Osteocyte (in vitro differentiated cells): ENCODE measurements at places on chromosomes 13 and 19. TPM values are rescaled to one million over a fixed set of nuclear protein-coding genes. Genes with fewer than 3 reads are reported as not detected.

DNA sequence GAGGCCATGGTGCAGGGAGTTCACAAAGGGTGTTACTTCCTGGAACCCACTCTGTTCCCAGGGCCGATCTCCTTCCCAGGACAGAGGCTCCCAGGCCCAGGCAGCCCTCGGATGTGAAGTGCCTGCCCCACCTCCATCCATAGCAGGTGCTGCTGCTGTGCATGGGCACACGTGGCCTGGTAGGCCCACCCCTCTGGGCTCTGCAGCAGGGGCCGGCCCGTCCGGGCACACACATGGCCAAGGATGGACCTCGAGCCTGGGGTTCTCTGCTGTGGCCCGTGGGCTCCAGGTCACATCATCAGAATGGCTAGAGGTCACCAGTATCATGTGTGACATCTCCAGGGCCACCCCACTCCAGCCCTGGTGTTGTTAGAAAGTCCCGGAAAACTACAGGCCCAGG is 71.8 kb downstream of the GADD45B start:
- no peak for DNase-seq
- H3K4me1 ChIP-seq: peaks cover 53% of the 10 kb centered on the region
- H3K27me3 ChIP-seq: no peaks in the 10 kb centered on the region
- H3K27ac ChIP-seq: no peak overlapping the region

Gene FOSB
- total RNA-seq: 93.8 and 176 TPM in 2 replicates

Gene GRIK5
- 0.38 and 0.55 TPM in 2 replicates for total RNA-seq

Gene DCT
- not detected in 2 replicates for total RNA-seq

GRCh38 chr13:85503797-85504196 is 295.4 kb downstream of the SLITRK6 start:
- no peak overlapping the region for H3K4me3 ChIP-seq
- peaks cover 9% of the 10 kb centered on the region for H3K4me1 ChIP-seq
- H3K27me3 ChIP-seq: no peaks in the 10 kb centered on the region
- no peaks in the 10 kb centered on the region for H3K36me3 ChIP-seq

Gene DMKN
- total RNA-seq: not detected in 2 replicates

Gene P2RY11
- total RNA-seq: 11.8 and 15.7 TPM in 2 replicates

GRCh38 chr19:1655131-1655981 is 2.9 kb upstream of the TCF3 start:
- no peak overlapping the region for H3K27ac ChIP-seq
- peaks cover 18% of the 10 kb centered on the region for H3K4me1 ChIP-seq
- no peak overlapping the region for H3K4me3 ChIP-seq
- DNase-seq: no peak
- H3K36me3 ChIP-seq: no peaks in the 10 kb centered on the region
- H3K27me3 ChIP-seq: no peaks in the 10 kb centered on the region

- peak overlapping the region; percentile 73 for H3K27ac ChIP-seq
- peaks cover 13% of the 10 kb centered on the region for H3K4me1 ChIP-seq
- peaks cover 6% of the 10 kb centered on the region for H3K36me3 ChIP-seq
- H3K27me3 ChIP-seq: no peaks in the 10 kb centered on the region
- H3K4me3 ChIP-seq: no peak overlapping the region
These were observed 259.5 kb downstream of the NHLRC3 start for GRCh38 chr13:39297664-39298171.

DNA sequence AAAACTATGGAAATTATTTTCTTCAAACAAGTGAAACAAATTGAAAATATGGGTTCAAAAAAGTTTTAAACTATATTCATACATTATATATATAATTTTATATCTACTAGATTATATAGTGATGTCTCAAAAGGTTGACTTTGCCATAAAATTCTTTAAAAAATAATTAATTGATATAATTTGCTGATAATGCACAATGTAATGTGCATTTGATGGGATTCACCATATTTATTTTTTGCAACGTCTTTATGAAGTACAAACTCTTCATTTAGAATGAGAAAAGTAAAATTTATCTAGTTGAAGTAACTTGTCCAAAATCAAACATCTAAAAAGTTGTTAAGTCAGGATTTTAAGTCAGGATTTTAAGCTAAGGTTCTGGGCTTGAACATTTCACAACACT is 1954.5 kb upstream of the PCDH20 start:
- H3K27ac ChIP-seq: no peak overlapping the region
- DNase-seq: no peak
- H3K4me1 ChIP-seq: no peaks in the 10 kb centered on the region

Gene SLC15A1
- total RNA-seq: 0.11 TPM in 1 of 2 replicates, not detected in the other

Gene NDFIP2
- total RNA-seq: 30.0 and 30.6 TPM in 2 replicates

Gene ZNF285
- total RNA-seq: 5.3 and 6.8 TPM in 2 replicates

- no peak overlapping the region for H3K4me3 ChIP-seq
- H3K36me3 ChIP-seq: peaks cover 69% of the 10 kb centered on the region
- no peak overlapping the region for H3K27ac ChIP-seq
These were observed 36.2 kb downstream of the CLDN10 start for GRCh38 chr13:95588721-95589120.

DNA sequence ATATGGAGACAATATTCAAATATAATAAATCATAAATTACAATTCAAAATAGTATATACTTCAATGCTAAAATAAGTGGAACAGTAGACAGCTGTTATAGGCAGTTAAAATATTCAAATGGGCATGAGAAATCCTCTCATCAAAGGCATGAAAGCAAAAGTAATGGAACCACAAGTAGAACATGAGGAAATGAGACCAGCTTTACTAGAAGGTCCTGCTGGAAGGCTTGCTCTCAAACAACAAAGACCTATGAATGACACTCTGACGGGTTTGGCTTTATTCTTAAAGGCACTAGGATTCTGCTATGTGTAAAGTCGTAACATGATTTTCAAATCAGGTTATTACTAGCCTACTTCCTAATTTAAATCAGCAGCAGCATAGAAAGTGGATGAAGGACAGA is 148.1 kb downstream of the VWA8 start:
- no peak for DNase-seq
- no peaks in the 10 kb centered on the region for H3K27me3 ChIP-seq
- H3K4me1 ChIP-seq: peaks cover 8% of the 10 kb centered on the region
- H3K36me3 ChIP-seq: peaks cover 39% of the 10 kb centered on the region
- H3K4me3 ChIP-seq: no peak overlapping the region
- no peak overlapping the region for H3K27ac ChIP-seq

- H3K36me3 ChIP-seq: no peaks in the 10 kb centered on the region
- H3K4me3 ChIP-seq: no peak overlapping the region
- H3K4me1 ChIP-seq: no peaks in the 10 kb centered on the region
- no peaks in the 10 kb centered on the region for H3K27me3 ChIP-seq
- DNase-seq: no peak
- no peak overlapping the region for H3K27ac ChIP-seq
These were observed 369.7 kb upstream of the TSHZ3 start for GRCh38 chr19:31718898-31719297.

Gene SLC7A10
- not detected in 2 replicates for total RNA-seq

DNA sequence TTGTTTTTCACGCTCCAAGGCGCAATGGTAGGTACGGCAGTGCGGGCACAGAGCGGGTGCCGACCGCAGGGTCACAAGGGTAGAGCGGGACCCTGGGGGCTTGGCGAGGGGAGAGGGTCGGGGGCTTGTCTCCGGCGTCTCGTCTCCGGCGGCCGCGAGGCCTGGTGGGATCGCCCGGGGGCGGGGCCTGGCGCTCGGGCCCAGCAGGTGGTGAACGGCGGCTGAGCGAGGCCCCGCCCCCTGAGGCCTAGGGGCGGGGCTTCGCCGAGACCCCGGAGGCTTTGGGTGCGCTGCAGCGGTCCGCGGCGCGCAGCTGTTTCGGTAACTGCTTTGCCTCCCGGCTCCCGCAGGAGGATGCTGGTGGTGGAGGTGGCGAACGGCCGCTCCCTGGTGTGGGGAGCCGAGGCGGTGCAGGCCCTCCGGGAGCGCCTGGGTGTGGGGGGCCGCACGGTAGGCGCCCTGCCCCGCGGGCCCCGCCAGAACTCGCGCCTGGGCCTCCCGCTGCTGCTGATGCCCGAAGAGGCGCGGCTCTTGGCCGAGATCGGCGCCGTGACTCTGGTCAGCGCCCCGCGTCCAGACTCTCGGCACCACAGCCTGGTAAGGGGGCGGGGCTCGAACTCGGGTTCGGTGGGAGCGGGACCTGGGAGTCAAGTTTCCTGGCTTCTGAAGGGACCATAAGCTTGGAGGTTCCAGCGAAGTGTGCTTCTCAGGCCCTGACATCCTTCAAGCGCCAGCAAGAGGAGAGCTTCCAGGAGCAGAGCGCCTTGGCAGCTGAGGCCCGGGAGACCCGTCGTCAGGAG is at the start of gene TSEN34:
Gene TSEN34 (plus strand): TSS at position 298 of the 800 bp plus-strand sequence. CDS start 57 bp downstream, at position 355.
- peaks cover 18% of the 10 kb centered on the region for H3K36me3 ChIP-seq
- H3K27me3 ChIP-seq: no peaks in the 10 kb centered on the region
- H3K4me1 ChIP-seq: peaks cover 35% of the 10 kb centered on the region

GRCh38 chr13:113970810-113971470 is 2.9 kb downstream of the C13orf46 start:
- no peak for DNase-seq
- no peak overlapping the region for H3K4me3 ChIP-seq
- H3K27me3 ChIP-seq: no peaks in the 10 kb centered on the region
- peaks cover 19% of the 10 kb centered on the region for H3K36me3 ChIP-seq

- no peak for DNase-seq
- H3K4me3 ChIP-seq: no peak overlapping the region
- H3K27ac ChIP-seq: no peak overlapping the region
- no peaks in the 10 kb centered on the region for H3K36me3 ChIP-seq
- H3K4me1 ChIP-seq: no peaks in the 10 kb centered on the region
- no peaks in the 10 kb centered on the region for H3K27me3 ChIP-seq
These were observed 68.2 kb downstream of the CACNA1A start for GRCh38 chr19:13437919-13438618.

GRCh38 chr13:80469853-80470381 is 129.0 kb upstream of the SPRY2 start:
- peak overlapping the region; percentile 17 for H3K4me3 ChIP-seq
- no peak for DNase-seq
- no peaks in the 10 kb centered on the region for H3K36me3 ChIP-seq
- H3K4me1 ChIP-seq: peaks cover 57% of the 10 kb centered on the region
- H3K27me3 ChIP-seq: no peaks in the 10 kb centered on the region
